ENCODE measurements at places on chromosomes 6 and 20.

DNA sequence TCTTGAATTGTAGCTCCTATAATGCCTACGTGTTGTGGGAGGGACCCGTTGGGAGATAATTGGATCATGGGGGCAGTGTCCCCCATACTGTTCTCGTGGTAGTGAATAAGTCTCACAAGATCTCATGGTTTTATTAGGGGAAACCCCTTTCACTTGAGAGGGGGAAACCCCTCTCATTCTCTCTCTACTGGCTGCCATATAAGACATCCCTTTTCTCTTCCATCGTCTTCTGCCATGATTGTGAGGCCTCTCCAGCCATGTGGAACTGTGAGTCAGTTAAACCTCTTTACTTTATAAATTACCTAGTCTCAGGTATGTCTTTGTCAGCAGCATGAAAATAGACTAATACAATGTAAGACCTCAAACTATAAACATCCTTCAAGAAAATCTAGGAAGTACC, 23.1 kb downstream of the PAQR8 start:
- peak; percentile 36 for DNase-seq

GRCh38 chr20:9517297-9518162, 3.1 kb downstream of the LAMP5 start:
- DNase-seq: no peak

- no peak for DNase-seq
These were observed 40.5 kb upstream of the ZNF831 start for GRCh38 chr20:59123011-59123677.

DNA sequence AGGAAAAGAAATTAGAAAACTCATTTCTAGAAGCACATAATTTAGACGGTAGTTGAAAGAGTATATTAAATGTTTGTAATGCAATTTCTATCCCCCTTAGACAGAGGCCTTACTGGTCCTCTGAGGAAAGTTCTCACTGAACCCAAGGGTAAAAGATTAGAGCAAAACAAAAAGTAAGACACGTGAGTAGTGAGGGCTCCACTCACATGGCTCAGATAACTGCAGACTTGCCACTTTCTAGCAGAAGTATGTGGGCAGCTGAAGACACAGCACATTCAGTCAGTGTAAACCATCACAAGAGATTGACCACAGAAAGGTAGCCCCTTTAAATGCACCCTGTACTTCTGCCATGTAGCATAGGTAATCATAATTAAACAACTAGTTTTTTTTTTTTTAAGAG, 193.8 kb downstream of the BTBD9 start:
- DNase-seq: peak; percentile 53

- DNase-seq: no peak
These were observed 34.3 kb downstream of the FYN start for GRCh38 chr6:111838749-111839484.

DNA sequence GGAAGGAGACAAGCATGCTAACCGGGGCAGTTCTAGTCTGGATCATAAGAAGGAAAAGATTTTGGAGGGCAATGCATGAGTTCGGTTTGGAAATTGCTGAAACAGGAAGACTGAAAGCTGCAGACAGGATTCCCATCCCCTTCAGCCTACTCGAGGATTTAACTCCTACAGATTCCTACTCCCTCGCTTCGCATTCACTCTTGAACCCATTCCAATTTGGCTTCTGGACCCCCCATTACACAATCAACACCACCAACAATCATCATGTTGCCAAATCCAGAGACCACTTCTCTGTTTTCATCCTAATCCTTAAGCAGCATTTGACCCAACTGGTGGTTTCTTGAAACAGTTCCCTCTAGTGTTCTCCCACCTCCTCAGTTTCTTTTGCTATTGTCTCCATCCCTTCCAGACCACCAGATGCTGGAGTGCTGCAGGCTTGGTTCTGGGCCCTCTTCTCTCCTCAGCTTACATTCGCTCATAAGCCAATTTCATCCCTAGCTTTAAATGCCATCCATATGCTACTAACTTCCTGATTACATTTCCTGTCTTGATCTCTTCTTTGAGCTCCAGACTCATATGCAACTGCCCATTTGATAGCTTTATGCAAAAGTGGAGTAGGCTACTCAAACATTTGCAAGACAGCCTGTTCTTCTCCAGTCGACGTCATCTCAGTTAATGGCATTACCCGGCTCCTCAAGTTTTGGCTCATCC, 66.5 kb downstream of the DTNBP1 start:
- peak; percentile 51 for DNase-seq

DNA sequence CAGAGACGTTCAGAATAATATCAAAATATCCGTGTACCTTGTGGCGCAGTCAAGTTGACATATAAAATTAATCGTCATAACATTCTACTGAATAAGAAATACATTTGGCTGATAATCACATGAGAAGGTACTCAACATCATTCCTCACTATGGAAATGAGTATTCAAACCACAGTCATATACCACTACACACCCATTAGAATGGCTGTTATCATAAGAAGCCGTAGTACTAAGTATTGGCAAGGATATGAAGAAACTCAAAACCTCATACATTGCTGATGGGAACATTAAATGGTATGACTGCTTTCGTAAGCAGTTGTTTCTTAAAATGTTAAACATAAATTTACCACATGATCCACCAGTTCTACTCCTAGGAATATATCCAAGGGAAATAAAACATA, 244.7 kb downstream of the CDKAL1 start:
- DNase-seq: no peak

DNA sequence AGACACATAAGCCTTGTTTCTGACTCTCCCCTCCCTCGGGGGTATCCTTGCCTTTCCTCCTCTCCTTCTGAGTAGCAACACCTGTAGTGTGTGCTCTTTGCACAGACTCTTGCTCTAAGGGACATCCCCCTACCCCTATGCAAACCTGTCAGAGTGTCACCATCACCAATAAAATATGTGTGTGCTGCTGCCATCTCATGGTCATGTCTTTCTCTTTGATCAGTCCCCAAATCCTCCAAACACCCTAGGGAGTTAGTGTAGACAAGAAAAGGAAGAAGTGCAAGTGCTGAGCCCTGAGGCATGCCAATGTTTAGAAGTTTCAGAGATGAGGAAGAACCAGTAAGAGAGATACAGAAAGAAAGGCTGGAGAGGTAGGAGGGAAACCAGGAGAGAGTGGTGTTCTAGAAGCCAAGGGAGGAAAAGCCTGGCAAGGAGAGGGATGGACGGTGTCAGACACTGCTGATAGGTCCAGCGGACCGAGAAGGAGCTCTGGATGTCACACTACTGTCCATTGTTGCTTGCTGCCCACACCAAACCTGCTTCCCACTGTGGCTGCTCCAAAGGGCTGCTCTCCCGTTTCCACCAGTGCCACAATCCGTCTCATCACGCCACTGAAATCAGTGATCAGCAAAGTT, 16.4 kb downstream of the TRMT6 start:
- DNase-seq: no peak

DNA sequence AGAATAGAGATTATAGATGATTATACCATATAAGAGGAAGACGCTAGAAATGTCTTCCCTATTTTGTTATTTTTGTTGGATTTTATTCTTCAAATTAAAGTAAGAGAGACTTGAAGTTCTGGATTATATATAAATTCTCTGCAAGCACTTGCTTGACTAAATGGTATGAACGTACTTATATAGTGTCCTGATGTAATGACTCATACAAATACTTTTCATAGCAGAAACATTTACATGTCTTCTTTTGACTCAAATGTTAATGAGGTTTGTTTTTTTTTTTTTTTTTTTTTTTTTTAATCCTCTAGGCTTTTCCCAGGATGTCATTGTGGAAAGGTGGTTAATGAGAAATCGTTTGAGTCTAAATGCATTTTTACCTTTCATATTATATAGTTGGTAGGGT, 55.0 kb downstream of the PDE7B start:
- no peak for DNase-seq

DNA sequence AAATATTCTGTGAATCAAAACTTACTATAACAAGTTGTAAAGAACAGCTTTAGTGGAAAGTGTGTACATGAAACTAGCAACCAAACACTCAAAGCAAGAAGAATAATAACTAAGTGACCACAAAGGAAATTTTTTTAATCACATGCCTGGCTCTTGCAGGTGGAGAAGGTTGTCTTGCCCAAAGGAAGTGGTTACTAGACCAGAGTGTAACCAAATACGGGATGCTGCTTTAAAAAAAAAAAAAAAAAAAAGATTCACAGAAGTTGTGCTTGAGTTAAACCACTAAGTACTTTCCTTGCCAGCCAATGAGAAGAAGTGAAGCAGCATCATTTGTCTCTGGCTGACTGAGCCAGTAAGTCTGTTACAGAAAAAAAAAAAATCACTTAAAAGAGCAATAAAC, 19.1 kb upstream of the HLA-DQB1 start:
- peak; percentile 68 for DNase-seq

GRCh38 chr20:58568483-58569240, 53.5 kb upstream of the APCDD1L start:
- no peak for DNase-seq

- peak; percentile 81 for DNase-seq
These were observed at the start of gene DSE for GRCh38 chr6:116370760-116371119. Gene DSE (plus strand): TSS chr6:116370947. CDS start chr6:116399251, 28,304 bp downstream.

DNA sequence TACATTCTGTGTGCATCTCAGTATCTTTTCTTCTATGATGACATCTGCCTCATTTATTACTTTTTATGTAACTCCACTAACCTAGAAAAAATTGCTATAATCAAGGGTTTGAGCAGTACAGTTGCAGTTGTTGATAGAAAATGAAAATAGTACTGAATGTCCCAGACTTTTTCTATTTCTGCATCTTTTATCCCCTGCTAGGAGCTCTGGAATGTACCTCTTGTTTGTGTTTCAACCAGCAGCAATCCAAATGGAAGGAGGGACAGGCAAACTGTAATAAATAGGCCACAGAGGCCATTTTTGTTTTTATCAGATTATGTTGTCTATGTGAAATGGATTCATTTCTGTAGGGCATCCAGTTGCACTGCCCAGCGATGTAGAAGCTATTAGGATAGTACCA, 536.9 kb downstream of the KIF16B start:
- no peak for DNase-seq

DNA sequence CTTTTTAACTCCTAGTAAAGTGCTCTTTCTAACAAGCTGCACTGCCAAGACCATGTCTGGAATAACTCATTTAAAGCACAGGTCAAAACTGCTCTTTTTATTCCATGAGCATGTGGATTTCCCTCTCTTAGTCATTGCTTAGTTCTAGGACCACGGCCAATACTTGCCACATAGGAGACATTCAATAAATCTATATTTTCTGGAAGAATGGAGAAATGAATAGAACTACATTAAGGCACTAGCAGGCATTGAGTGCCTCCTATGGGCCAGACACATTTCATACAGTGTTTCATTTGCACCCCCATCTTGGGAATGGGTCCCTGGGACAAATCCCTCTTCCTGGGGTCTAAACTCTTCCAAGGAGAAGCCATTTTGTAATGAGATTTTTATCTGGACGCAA, 552.8 kb upstream of the CITED2 start:
- DNase-seq: peak; percentile 27

DNA sequence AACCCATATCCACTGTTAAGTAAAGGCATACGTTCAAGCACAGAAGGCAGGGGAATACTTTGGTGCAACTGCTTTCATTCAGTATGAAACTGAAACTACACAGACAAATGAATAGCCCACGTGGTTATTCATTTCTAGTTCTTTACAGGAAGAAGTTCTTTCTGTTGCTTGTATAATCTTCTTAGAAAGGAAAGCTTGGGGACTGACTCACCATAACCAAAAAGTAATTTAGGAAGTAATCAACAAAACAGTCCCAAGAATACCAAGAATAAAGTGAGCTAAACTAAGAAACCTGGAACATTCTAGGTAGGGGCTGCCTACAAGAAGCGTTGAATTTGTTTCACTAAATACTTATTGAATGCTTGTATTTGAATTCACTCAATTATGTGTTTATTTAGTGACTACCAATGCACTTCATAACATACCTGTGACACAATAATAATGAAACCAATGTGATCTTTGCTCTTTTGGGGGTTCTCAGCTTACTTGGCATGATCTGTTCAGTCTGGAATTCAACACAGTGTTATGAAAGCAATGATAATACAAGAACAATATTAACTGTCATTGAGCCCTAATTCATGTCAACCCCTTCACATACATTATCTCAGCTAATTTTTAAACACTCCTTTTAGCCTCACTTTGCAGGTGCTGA, 25.1 kb upstream of the KIAA0408 start:
- peak; percentile 86 for DNase-seq

- no peak for DNase-seq
These were observed 101.0 kb downstream of the NRN1 start for GRCh38 chr6:5905431-5906339.

DNA sequence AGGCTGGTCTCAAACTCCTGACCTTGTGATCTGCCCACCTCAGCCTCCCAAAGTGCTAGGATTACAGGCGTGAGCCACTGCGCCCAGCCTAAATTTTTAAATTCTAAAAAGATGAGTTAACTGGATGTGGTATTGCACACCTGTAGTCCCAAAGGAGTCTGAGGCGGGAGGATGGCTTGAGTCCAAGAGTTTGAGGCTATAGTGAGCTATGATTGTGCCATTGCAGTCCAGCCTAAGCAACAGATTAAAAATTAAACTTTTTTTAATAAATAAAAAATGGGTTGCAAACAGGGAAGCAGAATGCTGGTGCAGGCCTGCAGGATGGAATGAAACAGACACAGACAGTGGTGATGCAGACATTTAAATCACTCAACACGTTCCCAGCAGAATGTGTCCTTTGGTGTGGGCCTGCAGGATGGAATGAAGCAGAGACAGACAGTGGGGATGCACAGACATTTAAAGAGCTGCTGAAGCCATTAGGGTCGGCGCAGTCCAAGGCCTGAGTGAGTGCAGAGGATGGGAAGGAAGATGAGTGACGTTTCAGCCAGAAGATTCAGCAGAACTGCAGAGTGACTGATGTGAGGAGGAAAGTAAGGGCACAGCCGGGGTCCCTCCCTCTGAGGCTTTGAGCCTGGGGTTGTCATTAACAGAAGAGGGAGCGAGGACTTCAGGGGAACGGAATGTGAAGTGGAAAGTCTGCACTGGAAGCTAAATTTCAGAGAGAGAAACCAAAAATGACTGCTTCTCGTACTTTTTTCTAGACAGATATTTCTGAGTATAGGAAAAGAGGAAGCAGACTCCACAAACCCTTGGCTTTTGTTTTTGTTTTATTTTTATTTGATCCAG, 117.5 kb downstream of the RIN2 start:
- DNase-seq: peak; percentile 58

- DNase-seq: no peak
These were observed 327.6 kb downstream of the NKAIN2 start for GRCh38 chr6:124131259-124131658.

DNA sequence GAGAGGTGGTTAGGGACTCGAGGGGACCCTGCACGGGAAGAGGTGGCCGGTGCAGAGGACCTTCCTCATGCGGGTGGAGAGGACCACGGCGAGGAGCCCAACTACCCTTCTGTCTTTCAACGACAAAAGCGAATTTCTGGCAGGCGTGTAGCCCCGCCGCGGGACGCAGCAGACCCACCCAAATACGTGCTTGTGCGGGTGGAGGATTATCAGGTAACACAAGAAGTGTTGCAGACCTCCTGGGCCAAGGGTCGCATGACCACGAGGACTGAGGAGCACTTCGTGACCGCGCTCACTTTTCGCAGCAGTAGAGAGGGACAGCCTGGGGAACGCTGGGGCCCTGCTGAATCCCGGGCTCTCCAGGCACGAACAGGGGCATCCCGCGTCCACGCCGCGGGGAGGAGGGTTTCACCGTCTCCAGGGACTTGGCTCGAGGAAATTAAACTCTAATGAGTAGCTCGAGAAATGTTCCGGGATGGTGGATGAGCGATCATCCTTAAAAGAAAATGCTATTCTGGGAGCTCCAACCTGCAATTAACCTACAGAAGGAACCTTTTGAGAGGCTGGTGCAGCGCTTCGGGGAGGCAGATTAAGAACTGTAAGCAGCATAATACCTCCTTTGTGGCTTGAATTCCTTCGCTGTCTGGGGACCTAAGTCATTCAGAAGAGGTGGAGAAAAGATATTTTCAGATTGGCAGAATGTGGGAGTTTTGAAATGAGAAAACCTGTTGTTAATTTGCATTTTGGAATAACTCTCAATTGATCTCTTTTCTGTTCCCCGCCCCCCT, 804 bp downstream of the C6orf141 start:
- DNase-seq: no peak

Data from inflammatory macrophage treated with lipopolysaccharide for 4 hours (primary cell).